ENCODE measurements at places on chromosomes 1 and 21.

DNA sequence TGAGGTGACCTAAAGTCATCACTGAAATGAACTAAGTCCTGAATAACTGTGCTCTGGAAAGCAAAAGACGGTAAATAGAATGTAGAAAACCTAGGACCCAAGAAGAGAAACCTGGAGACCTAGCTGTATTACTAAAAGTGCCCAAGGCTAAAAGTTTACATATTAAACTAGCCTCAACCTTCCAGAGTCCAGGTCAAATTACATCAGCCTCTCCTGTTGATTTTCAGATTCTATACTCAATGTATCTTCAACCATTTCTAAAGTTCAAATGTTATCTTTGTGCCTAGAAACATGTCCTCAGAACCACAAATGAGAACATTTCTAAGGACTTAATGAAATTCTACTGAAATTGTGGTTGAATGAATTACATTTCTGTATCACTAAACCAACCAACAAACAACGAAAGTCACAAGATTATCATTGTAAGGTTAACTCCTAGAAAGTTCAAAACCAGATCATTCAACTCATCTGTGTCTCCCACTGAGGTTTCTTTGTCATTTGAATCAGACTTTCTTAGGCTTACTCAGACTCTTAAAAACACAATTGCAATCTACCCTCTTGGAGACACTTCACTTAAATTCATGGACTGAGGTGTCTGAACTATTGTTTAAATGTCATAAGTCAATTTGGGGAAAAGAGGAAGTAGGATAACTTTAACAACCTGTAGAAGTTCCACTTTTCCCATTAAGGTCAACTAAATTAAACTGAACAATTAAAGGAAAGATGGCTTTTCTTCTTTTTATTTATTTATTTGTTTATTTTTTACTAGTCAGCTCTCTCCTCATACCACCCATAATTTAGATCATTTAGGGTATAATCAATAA is 207.7 kb downstream of the BARHL2 start:
- no peak for DNase-seq

- DNase-seq = no peak
Measured at GRCh38 chr1:193322211-193322610, 135.8 kb upstream of the B3GALT2 start.

GRCh38 chr1:186958520-186958919 is 129.8 kb downstream of the PLA2G4A start:
- no peak for DNase-seq

DNA sequence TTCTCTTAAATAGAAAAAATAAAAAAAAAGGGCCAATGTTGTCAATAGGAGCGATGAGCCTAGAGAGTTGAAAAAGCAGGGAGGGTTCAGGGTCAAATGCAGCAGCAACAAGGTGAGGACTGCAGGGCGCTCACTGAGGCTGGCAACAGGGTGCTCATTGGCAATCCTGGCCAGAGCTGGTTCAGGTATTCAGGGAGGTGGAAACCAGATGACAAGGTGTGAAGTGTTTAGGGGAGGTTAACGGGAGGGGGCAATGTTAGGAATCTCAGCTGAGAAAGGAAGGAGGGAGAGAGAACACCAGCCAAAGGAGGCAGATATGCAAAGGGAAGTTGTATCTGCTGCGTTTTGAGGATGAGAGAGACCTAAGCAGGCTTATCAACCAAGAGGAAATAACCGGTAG is 129.8 kb upstream of the DAB1 start:
- DNase-seq = no peak

GRCh38 chr1:26684763-26685508 is 10.9 kb upstream of the ARID1A start:
- DNase-seq = no peak

DNA sequence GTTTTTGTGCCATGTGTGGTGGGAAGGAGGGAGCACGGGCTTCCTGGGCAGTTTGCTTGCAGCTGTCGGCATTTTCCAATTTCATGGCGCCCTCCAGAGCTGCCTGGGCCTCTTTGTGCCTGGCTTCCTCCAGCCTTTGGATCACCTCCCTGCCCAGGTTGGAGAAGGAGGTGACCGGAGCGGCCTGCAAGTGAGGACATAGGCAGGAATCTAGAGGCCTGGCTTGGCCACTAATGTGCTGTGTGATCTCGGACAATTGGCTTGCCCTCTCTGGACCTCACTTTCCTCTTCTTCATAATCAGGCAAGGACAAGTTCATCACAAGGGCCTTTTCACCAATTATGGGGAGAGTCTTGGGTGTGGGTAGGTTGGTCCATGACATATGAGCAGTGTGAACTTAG is 245.1 kb downstream of the MATN1 start:
- no peak for DNase-seq

DNA sequence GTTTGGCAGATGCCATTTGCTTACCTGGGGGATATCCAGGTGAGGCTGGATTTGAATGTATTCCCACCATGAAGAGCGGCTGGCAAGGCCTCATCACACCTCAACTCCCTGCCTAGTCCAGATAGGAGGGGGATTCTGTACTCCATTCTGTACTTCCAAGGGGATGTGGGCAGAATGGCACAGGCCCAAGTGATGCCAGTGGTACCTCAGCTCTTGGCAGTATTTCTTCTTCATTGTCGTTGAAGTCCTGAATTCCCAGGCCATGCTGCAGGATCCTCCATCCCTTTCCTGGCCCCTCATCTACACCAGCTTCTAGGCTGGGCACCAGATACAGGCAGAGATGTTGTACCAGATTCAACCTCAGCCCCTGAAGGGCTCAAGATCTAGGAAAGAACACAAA is 47.9 kb downstream of the KLHDC7A start:
- no peak for DNase-seq

DNA sequence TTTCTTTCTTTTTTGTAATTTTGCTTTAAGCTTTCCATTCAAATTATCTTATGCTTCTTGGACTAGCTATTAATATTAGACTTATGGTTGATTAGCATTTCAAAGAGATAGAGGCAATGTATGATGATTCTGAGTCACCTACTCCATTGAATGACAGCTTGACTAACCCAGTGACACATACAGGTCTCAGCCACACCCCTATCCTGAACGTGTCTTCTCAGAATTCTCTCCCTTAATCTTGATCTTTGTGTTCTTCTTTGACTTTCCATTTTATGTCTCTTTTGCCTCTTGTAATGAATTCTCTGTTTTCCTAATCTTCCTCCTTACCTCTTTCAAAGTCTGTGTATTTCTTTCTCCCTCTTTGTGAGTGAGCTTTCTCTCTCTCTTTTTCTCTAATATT is 241.1 kb downstream of the PDE4B start:
- no peak for DNase-seq

- DNase-seq = no peak
Measured at GRCh38 chr1:206551986-206552326, 44.6 kb downstream of the RASSF5 start.

GRCh38 chr1:91877574-91878208 is 8.3 kb downstream of the TGFBR3 start:
- no peak for DNase-seq

DNA sequence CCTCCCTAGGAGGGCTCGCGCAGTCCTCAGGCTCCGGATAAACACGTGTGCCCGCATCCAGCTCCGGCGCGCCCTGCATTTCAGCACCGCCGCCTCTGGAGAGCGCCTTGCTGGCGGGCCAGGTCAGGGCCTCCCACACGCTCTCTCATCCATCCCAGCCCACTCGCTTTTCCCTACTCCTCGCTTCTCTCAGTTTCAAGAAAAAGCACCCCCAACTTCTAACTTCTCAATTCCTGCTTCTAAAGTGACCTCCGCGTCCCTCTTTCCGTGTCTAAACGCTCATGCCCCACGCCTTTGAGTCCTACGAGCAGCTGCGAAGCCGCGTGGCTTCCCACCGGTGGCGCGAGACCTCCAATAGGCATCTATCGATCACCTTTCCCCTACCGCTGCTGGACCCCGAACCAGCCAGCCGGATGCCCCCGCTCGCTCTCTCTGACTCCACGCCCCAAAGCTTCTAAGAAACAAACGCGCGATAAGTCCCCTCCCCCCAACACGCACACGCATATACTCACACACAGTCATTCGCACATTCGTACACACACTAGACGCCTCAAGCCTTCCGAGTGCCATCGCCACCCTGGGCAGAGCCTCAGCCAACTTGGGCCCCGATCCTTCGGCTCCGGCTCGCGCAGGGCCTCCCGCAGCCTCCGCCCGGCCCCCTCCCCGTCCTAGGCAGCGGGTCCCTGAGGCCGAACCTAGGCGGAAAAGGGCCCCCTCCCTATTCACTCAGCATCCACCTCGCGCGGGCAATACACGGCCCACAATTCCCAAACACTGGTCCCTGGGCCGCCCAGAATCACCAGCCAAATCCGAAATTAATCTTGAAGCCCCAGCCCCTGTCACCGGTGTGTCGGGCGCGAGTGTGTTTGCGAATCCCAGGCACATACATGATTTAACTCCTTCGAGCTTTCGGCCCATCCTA is 1.1 kb downstream of the NMNAT2 start:
- DNase-seq = peak; percentile 78

DNA sequence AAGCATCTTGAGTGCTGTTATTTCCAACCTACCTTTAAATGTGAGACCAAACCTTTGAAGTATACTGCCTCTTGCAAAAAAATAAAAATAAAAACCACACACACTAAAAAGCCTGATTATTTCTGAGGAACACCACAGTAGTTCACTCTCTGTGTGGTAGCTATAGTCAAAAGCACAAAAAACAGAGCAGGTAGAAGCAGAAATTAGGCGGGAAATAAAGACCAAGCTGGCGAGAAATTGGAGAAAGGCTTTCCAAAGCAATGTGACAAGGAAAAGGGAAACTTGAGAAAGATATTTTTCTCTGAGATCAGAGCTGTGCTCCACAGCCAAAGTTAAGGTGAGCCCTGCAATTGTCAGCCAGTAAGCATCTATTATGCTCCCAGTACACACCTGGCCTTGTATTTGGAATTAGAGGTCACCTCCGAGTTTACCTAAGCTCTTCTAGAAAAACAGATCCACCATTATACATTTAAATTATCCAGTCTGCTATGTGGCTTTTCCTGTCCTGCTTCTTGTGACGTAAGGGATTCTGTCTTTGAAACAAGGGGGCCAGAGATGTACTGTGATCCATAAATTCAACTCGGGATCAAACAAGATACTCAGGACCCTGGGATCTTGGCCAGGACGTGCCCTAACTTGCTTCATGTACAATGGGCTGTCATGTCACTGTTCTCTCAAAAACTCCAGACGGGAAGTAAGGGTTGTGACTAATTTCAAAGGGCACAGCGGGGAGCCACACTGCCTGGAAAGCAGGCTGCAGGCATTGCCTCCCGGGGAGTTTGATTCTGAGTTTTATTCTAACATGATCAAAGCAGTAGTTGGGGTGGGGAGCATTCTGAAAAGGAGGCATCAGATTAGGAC is 39.8 kb upstream of the RAB4A start:
- no peak for DNase-seq

DNA sequence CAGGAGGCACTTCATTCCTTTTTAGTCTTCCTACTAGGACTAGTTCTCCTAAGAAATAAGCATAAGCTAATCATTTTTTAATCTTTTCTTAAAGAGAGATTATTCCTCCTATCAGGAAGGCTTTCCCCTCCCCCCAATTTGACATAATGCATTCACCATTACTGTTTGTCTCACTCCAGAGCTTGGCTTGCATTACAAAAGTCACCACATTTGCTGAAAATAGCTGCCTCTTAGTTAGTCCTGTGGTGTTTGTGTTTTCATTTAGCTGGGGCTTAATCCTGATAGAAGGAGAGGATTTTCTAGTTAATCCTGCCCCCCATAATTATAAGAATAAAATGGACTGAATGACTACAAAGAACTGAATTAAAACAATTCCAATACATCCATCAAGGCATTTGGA is 307.1 kb upstream of the RRP15 start:
- DNase-seq = no peak

DNA sequence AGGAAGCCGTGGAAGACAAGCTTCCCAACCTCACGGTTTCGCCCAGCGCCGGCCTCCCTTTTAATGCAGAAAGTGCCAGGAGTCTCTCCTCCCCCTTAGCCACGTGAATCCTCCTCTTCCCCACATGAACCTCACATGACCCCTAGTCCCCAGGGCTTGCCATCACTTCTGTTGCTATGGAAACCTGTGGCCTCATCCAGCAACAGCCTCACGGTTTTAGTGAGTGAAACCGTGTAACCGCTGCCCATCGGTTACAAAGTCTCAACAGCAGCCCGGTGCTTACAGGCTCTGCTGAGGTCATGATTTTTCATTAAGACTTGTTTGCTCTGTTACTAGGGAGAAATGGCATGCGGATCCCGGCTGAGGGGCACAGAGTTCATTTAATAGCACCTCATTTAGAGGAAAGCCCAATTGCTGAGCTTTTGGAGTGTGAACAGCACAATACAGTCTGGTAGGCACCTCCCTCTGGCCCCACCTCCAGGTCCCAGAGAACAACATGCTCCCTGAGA is 143.2 kb upstream of the BACE2 start:
- DNase-seq = no peak

GRCh38 chr1:53061123-53061858 is 722 bp upstream of the PODN start:
- DNase-seq = peak; percentile 62

GRCh38 chr1:59498640-59499039 is 201.7 kb downstream of the FGGY start:
- no peak for DNase-seq

DNA sequence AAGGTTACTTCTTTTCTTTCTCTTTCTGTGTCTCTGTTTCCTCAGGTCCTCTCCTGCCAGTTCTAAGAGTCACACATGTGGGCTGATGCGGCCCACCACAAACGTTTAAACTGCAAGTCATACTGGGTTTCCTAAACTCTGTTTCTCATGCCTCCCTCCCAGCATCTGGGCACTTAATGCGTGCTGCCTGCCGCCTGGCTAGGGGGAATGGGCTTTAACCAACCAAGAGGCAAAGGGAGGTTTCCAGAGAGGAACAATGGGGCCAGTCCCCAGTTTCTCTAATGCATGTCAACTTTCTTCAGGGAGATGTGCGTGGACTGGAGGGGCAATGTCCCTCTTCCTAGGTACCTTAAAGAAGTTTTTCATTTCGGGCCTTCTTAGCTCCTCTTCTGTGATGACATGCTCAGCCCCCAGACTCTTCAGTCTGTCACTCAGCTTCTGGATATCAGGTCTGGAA is 19.9 kb upstream of the SRSF4 start:
- no peak for DNase-seq

DNA sequence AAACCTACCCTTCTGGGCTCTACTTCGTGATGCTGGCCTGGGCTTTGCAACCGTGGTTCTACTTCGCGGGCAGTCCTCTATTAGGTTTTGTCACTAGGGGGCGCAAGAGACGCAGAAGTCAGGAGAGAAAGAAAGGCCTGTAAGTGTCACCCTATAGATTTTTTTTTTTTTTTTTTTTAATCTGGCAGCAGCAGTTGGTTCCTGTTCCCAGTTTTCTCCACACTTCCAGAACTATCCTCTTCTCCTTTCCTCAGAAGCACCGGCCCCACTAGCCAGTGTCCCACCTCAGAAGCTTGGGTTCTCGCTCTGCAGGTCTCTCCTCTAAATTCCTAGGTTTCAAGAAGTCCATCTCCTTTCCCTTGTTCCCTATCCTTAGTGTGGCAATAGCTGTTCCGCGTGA is 9.1 kb upstream of the LCE2D start:
- DNase-seq = no peak

- no peak for DNase-seq
Measured at GRCh38 chr1:169624912-169625311, 5.0 kb downstream of the SELP start.

GRCh38 chr1:210076620-210077019 is 138.6 kb downstream of the SYT14 start:
- DNase-seq = no peak

GRCh38 chr1:110150330-110151174 is at the start of gene SLC6A17:
Gene SLC6A17 (plus strand): TSS chr1:110150494. CDS start chr1:110166930, 16,436 bp downstream.
- DNase-seq = no peak

Data from cardiac septum (tissue), 1 donor.